ENCODE measurements at places on chromosomes 12 and 14.

DNA sequence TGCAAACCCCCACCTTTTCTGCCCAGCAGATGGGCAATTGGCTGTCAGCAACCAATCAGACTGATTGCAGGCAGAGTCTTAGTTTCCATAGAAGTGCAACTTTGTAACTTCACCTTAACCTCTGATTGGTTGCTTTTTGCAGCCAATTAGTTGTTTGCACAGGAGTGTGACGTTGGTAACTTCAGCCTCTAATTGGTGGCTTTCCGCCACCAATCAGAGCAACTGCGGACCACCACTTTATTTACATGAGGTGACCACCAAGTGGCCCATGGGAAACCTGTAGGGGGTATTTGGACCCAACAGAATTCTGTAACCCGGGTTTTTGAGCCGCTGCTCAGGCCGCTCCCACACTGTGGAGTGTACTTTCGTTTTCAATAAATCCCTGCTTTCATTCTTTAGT lies 32.3 kb downstream of the CDKN1B start:
- no peak for DNase-seq

DNA sequence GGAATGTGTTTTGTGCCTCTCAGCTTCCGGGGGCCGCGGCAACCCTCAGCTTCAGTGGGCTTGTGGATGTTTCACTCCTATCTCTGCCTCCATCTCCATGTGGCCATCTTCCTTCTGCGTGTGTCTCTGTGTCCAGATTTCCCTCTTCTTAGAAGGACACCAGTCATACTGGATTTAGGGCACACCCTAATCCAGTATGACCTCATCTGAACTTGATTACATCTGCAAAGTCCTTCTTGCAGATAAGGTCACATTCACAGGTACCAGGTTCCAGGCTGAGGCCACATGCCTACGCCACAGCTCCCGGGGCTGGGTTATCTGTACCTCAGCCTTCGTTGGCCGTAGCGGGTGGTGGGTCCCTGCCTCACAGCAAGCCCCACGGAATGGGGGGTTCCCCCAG lies 68.9 kb downstream of the ZNF664 start:
- no peak for DNase-seq

- no peak for DNase-seq
Measured at GRCh38 chr14:77580964-77581505, 35.4 kb downstream of the SPTLC2 start.

DNA sequence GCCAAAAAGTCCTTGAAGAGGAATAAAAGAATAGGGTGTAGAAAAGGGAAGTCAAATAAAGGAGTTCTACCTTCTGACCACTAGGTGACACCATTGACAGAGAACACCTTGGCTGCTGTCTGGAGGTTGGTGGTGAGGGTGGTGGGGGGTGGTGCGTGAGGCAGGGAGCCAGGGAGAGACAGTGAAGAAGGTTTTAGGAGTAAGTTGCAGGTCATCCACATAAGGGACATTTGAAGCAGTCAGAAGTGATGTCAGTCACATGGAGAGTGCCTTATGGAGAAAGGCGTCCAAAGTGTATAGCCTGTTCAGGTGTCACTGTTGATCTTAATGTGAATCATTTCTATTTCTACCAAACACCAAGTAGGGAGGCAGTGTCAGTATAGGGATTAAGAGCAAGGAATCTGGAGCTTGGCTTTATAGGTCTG lies 279.3 kb upstream of the DDHD1 start:
- no peak for DNase-seq
